ENCODE measurements at places on chromosomes 6 and 20. TPM values are rescaled to one million over a fixed set of nuclear protein-coding genes. Genes with fewer than 3 reads are reported as not detected.
A peak's percentile ranks its signal among the peaks of the same experiment; 100 is the strongest.

Gene LY6G6F
- total RNA-seq: not detected

DNA sequence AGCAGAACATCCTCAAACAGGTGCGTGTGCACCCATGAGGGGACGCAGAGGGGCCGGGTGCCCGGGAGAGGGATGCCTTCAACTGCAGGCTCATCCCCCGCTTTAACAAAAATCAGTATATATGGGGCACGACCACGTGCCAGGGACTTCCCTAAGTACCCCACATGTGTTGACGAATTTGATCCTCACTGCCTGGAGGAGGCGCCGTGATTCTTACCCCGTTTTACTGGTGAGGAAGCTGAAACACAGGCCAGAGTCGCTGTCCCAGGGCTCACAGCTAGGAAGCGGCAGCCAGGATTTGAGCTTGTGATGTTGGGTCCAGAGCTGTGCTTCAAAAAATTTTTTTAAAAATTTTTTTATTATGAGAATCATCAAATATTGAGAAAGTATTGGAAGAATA, 44.8 kb downstream of the ITPR3 start:
- DNase-seq: no peak

Gene BCAS1
- 2.4 TPM for total RNA-seq

DNA sequence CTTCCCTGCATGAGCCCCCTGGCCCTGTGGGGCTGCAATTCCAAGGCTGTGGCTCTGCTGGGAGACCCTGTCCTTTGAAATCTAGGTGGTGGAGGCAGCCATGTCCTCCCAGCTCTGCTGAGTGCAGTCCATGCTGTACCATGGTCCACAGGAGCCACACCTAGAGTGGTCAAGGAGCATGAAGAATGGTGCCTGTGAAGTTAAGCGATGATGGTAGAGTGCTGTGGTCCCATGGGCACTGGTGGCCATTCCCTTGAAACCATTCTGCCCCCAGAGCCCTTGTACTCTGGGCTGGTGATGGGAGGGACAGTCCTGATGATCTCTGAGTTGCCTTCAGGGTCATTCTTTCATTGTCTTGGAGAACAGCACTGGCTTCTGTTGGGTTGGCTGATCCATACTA, 55.3 kb downstream of the EFCAB8 start:
- no peak for DNase-seq

DNA sequence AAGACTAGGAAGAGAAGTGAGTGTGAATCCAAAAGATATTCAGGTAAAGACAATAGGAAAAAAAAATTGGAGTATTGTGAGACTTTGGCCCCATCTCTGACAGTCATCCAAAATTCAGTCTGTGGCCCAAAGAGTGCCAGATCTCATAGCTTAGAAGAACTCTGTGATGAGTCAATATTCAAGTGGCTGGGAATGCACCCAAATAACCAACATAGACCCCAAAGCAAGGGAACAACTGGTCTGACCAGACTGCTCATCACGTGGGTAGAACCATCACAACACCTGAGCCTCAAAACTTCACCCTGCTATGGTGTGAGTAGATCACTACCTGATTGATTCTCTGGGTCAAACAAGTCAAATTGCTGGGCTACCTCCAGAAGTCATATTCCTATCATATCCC, 51.1 kb upstream of the TRDN start:
- no peak for DNase-seq

DNA sequence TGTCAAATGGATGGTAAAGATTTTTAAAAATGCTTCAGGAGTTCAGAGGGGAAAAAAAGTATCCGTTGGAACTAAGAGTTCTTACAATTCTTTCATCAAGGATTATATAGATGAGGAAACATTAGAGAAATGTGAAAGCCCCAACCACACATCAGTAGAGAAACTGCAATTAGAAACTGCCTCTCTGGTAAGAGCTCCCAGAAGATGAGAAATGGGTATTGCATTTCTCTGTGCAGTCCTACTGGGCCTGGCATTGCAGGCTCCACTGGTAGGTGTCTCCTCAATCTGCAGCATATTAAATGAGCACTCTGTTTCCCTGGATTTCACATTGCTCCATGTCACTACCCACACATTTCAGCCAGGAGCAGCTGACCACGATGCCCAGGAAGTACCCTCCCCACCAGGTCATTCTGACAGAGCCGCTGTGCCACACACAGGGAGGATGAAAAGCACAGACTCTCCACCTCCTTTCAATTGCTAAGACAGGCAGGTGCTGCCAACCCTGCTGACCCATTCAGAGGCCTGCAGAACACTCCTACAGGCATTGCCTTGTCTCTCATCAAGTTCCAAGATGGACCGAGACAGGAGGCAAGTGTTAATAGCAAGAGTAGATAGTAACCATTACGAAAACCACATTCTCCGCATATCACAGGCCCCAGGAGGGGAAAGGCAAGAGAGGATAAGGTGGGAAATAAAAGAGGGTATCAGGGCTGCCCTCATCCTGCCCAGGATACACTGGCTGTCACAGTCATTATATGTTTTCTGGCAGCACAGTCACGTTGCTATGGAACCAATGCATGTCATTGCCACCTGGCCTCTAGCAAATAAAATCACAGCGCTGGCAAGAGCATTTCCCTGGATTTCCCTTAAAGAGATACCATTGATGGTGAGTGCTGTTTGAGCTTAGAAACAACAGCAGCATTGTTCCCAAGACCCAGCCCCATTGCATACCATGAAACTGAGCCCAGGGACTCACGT, 241.7 kb downstream of the ATXN1 start:
- no peak for DNase-seq

DNA sequence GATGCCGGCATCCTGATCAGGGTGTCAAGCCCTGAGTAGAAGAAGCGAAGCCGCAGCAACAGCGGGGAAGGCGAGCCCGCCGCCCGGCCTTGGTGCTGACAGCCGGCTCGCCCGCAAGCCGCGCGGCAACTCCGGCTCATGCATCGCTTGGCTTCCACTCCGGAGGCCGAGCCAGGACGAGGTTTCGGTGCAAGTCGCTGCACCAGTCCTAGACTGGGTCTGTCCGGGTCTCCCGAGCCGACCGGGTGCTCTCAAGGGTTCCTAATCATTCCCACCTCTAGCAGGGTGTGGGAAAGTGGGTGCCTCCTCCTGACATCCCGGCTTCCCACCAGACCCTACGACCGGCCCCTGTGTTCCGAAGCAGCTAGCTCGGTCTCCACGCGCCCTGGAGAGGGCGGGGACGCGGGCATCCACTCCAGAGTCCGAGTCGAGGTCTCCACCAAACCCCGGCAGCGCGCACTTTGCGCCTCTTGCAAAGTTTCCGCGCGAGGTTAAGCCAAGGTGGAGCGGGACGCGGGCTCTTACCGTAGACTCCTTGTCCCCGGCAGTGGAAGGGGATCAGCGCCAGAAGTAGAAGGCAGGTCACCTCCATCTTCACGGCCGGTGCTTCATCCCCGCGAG, 1.4 kb downstream of the MDGA1 start:
- DNase-seq: no peak

Gene GPLD1
- total RNA-seq: 10.6 TPM

DNA sequence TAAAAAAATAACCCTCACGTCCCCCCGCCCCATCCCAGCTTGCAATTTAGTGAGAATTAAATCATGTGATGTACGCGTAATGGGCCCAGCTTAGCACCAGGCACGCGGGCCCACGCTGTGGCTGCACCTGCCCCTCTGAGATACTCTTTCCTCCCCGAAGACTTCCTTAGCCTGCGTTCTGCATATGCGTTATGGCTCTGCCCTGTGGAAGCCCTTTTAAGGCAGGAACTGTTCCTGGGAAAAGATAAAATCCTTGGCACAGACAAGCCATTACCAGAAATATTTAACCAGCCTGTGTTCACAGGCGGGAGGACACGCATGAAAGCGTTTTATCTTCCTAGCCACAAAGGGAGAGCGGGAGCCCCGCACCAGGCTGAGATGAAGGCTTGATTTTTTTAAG, 311.0 kb downstream of the LRFN2 start:
- DNase-seq: no peak

GRCh38 chr6:124796464-124796970, 165.7 kb upstream of the RNF217 start:
- DNase-seq: no peak

DNA sequence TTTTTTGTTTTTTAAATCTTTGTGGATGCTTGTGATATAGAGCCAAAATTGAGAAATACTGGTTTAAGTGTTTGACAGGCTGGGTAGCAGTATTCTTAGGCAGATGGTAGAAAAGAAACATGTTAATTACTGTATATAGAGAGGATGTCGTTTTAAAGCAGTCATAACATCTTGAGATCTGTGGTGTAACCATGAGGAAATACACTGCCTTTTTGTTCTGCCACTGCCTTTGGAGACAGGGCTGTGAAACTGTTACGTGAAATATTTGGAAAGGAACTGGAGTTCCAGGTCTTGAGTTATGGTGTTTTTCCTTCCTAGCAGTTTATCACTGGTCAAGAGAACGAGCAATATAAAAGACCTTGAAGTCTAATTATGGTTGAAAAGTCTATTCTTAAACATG, 19.5 kb downstream of the STXBP5 start:
- DNase-seq: no peak

Gene GSTA2
- not detected for total RNA-seq

- DNase-seq: no peak
Observed at GRCh38 chr6:84151669-84152068, 75.8 kb downstream of the CEP162 start.

Gene SERINC1
- total RNA-seq: 746 TPM

- peak; percentile 66 for DNase-seq
Observed at GRCh38 chr6:30722280-30723112, 2.3 kb downstream of the TUBB start.

Gene CD83
- 23.6 TPM for total RNA-seq

Gene LY86
- 2.9 TPM for total RNA-seq

GRCh38 chr6:139173172-139173571, 38.3 kb downstream of the HECA start:
- DNase-seq: no peak

DNA sequence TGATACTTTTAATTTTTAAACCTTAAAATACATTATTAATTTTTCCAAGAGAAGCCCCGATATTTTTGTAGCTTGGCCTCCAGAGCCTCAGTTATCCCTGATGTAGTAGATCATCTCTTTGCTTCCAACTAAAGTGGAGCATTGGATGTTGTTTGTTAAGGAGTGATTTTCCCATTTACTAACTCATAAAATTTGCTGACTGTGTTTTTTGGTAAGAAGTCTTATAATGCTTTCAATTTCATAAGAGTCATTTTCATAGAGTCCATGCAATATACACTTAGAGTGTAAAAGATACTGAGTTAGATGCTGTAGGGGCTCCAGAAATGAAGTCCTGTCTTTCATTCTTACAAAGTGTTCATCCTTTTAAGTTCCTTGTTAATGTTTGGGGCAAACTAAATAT, 46.8 kb downstream of the CDKAL1 start:
- DNase-seq: no peak

DNA sequence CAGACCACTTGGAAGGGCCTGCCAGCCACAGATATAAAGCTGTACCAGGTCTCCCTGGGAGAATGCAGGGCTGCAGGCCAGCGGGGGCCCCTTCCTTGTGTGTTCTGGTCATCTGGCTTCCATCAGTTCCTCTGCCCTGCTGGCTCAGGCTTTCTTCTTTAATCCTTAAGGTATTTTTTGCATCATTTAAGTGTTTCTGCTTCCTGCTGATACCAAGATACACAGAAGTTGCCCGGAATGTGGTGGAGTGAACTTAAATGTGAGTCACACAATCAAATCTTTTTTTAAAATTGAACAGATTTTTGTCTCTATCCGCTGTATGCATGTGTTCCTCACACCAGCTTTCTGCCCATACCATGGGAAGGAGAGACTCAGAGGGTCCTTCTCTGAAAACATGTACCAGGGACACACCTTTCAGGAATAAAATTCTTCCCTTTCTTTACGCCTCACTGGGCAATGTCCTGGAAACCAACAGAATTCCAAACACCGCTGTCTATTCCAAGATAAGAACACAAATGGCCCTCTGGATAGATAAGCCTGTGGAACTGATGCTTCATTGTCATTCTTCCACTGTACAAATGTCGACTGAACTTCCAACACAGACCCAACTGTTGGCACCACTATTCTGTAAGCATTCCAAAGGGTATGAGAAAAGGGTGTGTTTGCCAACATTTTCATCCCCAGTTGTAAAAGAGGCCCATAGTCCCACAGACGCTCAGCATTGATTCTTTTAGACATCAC, 206.2 kb upstream of the MYLIP start:
- no peak for DNase-seq

Gene CST4
- not detected for total RNA-seq

Gene PRDM13
- total RNA-seq: not detected

- DNase-seq: no peak
Observed at GRCh38 chr6:149347067-149347466, 29.6 kb downstream of the TAB2 start.

DNA sequence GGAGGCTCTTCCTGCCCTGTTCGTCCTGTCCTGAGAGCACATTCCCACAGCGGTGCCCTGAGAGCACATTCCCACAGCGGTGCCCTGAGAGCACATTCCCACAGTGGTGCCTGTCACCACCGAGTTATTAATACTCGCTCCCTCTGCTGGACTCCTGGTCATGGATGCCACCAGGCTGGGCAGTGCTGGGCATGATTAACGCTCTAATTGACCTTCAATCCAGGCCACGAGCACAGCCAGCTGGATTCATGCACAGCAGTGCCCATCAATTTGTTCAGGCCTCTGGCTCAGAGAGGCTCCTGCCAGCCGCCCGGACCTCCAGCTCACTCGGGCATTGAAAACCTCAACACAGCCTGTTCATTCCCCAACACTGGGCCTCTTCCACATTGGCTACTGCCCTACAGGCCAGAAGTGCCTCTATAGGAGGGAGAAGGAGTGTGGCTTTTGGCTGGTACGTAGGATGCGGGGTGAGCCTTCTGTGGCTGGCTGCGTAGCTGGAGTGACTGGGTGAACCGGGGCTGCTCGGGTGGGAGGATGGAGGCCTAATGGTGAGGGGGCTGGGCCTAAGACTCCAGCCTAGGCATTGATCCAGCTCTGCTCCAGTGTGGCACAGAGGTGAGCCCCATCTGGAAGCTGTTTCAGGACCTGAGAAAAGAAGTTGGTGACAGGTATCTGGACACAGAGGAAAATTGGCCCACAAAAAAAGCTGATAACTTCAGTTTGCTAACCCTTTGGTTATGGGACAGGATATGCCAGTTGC, 9.3 kb downstream of the IP6K3 start:
- no peak for DNase-seq

Gene SMLR1
- total RNA-seq: not detected

DNA sequence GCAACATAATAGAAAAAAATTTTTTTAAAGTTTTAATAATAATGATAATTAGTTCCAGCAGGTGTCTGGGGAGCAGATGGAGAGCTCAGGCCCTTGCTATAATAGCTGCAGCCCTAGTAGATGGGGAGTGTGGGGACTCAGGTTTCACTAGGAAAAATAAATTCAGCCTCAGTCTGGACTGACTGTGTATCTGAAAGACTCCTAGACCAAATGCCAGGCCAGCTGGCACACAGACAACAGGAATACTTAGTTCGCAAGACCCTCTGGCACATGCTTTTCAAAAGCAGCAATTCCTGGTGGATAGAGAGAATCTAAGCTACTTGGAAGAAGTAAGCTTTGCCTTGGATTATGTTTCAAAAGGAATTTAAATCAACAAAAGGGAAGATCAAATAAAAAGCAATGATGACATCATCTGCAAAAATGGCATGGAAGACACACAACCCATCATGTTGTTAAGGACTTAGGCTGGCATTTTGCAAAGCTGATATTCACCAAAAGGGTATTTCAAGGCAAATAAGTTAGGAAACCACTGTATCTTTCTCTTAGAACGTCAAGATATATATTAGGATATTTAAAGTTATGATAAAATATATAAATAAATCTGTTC, 107.8 kb downstream of the RNGTT start:
- DNase-seq: no peak

- DNase-seq: no peak
Observed at GRCh38 chr6:107116328-107116892, 1.1 kb upstream of the BEND3 start.

Gene TRIM15
- total RNA-seq: not detected

Data from frontal cortex (tissue), 4 donors.